ENCODE measurements at places on chromosomes 5 and 9. TPM values are rescaled to one million over a fixed set of nuclear protein-coding genes. Genes with fewer than 3 reads are reported as not detected.
A peak's percentile ranks its signal among the peaks of the same experiment; 100 is the strongest.

The GPR151 gene
- not detected for total RNA-seq

GRCh38 chr5:61280205-61280604 lies 51.9 kb upstream of the ZSWIM6 start:
- DNase-seq: no peak

DNA sequence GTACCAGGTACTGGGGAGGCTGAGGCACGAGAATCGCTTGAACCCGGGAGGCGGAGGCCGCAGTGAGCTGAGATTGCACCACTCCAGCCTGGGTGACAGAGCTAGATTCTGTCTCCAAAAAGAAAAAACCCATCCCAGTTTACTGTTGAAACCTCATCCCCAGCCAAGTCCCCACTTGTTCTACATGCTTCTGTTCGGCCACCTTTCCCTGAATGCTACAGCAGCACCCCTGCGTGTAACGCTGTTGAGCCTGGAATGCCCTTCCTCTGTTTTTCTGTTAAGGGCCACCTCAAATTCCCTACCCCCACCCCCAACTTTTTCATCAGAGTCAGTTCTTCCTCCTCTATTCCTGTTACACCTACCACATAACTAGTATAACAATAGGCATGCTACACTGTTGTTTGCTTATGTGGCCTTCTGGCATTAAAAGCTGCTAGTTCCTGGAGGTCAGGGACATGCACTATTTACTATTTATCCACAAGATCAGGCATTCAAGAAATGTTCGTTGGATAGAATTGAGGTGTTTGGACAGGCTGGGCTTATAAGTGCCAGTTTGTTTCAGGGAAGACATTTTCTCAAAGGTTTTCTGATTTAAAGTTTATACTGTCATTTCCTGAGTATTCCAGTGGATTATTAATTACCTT lies 47.1 kb upstream of the C5orf47 start:
- DNase-seq: peak; percentile 44

The CLTB gene
- 31.6 TPM for total RNA-seq

DNA sequence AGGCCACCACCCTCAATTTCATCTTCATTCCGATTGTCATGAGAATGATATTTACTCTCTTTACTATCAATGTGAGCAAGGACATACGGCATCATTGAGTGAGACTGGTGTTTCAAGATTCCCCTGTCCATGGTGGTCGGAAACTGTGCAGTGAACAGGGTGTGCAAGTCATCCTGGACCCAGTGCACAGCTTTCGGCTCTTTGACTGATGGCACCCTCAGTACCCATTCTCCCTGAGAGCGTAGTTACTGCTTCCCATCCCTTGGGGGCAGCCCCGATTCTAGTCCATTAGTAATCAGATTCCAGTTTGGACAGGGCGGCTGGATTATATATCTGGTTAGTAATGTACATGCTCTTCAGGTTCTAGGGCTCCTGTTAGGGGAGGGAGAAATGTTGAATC lies 61.7 kb upstream of the SUB1 start:
- DNase-seq: no peak

The GLRA1 gene
- total RNA-seq: not detected

The FBP2 gene
- total RNA-seq: not detected

The RGS7BP gene
- 0.31 TPM for total RNA-seq

DNA sequence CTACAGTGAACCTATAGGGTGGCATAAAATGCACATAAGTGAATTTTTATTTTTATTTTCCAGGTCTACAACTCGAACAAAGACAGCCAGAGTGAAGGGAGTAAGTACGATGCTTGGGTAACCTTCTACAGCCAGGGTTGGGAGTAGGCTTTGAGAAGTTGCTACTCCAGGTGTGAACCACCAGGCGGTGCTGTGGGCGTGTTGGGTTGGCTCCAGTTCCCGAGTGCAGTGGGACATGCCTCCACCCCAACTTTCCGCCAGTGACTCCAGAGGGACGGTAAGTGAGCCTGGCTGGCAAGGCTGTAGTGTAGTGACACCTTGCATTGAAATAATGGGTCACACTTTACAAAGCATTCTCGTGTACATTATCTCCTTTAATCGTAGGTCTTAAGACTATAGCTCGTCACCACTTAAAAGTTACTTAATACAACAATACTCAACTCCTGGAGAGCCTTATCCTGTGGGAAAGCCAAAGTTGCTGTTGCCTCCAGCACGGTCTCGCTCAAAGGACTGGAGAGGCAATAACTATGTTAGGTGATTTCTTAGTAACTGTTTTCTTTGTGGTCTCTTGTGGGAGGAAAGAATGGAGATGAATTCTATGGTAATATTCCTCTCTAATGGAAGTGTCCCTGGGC lies 244.0 kb downstream of the ARHGAP26 start:
- peak; percentile 81 for DNase-seq

GRCh38 chr5:111016801-111017200 lies 54.7 kb upstream of the TSLP start:
- DNase-seq: no peak

DNA sequence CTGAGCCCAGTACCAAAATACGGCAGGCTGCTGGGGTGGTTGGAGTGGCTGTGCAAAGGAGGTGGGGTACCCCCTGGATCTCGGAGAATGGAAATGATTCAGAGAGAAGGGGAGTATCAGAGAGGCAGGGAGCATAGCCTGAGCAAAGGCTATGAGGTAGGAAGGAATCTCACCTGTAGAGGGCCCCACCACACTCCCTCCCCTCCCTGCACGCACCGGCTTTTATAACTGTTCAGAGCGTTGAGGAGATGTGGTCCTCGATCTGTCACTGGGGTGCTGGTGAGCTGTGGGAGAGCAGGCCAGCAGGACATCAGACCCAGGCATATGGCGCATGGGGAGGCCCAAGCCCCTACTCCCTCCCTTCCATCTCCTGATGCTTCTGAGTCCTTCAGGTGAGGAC lies 13.2 kb downstream of the PHF19 start:
- peak; percentile 60 for DNase-seq

The CNTFR gene
- 0.55 TPM for total RNA-seq

DNA sequence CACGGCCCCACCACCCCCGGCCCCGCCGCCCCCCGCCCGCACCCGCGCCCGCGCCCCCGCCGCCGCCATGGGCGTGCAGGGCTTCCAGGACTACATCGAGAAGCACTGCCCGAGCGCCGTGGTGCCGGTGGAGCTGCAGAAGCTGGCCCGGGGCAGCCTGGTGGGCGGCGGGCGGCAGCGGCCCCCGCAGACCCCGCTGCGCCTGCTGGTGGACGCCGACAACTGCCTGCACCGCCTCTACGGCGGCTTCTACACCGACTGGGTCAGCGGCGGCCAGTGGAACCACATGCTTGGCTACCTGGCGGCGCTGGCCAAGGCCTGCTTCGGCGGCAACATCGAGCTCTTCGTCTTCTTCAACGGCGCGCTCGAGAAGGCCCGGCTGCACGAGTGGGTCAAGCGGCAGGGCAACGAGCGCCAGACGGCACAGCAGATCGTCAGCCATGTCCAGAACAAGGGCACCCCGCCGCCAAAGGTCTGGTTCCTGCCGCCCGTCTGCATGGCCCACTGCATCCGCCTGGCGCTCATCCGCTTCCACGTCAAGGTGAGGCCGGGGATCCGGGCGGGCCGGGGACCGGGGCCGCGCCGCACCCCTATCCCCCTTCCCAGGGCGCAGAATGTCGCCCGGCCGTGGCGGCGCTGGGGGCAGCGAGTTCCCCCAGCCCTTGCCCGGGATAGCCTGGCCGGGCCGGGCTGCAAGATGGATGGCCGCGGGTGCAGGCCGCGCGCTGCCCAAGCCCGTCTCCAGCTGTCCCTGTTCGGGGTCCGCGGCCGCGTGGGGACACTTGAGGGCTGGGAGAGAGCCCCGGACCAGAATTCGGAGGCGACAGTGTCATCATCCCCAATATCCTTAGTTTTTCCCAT lies 594 bp downstream of the FAM120A start:
- peak; percentile 46 for DNase-seq

DNA sequence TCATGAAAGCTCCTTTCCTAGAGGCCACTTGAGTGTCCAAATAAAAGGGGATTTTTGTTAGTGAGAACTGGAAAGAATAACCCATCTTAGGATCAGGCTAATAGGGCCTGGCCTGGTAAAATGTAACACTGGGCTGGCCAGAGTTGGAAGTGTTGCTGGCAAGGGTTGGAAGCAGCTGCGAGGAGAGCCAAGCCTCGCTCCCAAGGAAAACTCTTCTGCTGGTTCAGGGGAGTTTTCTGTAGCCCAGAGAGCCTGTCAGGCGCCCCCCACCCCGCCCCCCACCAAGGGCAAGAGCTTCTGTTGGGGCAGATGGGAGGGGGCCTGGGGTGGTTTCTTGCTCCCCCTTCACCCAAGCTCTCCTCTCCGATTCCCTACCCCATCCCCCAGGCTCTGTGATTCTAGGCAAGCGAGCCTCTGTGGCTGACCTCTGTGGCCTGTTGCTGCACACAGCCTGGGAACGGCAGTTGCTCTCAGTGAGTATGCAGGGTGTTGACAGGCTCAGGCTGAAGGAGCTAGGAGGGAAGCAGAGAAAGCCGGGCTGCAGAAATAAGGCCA lies 547.8 kb downstream of the CCDC171 start:
- DNase-seq: peak; percentile 33

The DAB2IP gene
- total RNA-seq: 22.0 TPM

DNA sequence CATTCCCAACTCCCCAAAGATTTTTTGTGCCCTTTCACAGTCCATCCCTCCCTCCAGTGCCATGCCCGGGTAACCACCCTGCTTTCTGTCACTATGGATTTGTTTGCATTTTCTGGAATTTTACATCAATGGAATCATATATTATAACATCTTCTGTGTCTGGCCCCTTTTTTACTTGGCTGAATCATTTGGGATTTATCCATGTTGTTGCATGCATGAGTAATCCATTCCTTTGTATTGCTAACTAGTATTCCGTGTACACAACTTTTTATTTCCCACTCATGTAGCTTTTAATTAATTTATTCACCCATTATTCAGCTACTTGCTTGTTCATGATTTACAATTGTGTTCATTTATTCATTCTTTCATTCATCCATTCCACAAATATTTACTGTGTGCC lies 94.1 kb downstream of the FGF18 start:
- no peak for DNase-seq

DNA sequence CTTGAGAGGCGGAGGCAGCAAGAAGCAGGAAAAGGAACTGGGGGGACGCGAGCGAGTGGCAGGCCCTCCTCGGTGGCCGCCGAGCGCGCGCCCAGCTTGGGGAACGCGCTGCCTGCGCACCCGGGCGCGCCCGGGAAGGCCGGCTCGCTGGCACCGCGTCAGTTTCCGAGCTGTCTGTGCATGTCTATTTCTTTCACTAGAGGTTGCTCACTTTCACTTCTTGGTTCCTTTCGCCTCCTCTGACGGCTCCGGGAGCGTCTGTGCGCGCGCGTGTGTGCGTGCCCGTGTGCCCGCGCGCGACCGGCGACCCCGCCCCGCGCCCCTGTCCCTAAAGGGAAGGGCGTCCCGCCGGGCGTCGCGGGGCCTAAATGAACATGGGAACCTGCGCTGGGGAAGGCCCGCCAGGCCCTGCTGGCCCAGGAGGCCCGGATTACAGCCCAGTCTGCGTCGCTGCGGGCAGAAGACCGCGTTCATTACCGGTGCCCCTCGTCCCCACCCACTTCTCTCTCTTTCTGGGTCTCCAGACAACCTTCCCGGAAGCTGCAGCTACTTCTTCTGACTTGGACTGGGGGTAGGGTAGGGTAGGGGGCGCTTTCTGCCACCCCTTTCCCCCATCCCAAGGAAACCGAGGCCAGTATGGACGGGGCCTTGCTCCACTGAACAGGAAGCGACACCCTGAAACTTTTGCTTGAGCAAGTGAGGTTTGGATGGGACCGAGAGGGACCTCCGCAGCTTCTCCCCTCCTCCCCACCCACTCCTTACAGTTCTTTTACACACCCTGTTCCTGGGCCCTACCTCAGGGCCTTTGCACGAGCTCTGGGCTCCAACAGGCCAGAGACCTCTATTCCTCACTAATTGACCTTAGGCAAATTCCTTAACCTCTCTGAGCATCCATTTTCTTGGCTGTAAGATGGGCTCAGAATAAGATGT lies 205.8 kb upstream of the IER5L start:
- DNase-seq: peak; percentile 50

DNA sequence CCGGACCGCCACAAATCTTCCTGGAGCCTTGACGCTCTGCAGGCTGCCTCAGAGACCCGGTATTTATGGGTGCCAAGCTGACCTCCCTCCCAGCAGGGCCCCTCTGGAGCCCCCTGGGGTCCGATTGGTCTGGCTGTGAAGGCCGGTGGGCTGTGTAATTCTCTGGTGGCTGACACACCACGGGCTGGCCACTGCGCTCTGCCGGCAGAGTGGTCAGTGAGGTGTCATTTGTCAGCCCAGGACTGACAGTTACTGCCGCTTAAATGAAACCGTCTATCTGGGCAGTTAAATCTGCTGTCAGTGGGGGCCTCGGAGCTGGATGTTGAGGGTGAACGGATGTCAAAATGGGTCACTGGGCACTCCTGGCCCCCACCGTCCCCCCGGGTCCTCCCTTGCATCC lies 10.7 kb downstream of the NR5A1 start:
- no peak for DNase-seq

The APBA1 gene
- 1.7 TPM for total RNA-seq

- DNase-seq: no peak
Measured at GRCh38 chr5:93675460-93676450, 65.6 kb downstream of the POU5F2 start.

GRCh38 chr9:37408933-37409710 lies 13.4 kb upstream of the GRHPR start:
- DNase-seq: no peak

The ALDH7A1 gene
- 148 TPM for total RNA-seq

- DNase-seq: no peak
Measured at GRCh38 chr5:113215401-113216060, 219.3 kb downstream of the TSSK1B start.

GRCh38 chr9:127846443-127847177 lies 7.8 kb downstream of the ENG start:
- DNase-seq: no peak

- DNase-seq: no peak
Measured at GRCh38 chr9:21434202-21435014, 5.8 kb upstream of the IFNA1 start.

DNA sequence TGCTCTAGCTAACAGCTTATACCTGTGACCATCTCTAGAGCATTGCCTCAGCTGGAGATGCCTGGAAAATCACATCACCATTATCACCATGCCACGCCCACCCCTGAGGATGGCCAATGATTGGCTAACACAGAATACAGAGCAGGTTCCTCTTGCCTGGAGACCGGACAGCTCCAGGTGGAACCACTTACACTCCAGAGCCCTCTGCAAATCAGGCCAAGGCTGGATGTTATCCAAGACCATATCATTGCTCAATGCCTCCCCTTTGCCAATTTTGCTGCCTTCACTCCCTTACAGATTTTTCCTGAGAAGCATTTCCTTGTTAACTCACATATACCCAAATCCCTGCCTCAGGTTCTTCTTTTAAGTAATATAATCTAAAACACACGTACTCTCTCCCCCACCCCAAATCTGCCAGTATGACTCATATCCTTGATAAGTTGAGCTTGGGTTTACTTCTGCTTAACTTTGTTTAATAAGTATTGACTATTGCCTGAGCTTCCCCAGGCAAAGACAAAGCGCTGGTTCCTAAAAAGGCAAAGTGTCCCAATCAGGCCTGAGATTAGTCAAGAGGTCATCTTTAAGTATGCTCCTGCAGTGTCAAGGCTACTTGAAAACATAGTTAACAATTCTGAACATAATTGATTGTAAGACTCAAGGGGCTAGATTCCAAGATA lies 309.6 kb downstream of the EPB41L4A start:
- peak; percentile 78 for DNase-seq

The ZNF366 gene
- total RNA-seq: not detected

GRCh38 chr5:5348135-5348534 lies 74.3 kb upstream of the ICE1 start:
- DNase-seq: peak; percentile 45

Data from H9 (cell line).